IPS DF 6.9 (cell line): ENCODE measurements at places on chromosomes 1 and 21.
A peak's percentile ranks its signal among the peaks of the same experiment; 100 is the strongest.

- H3K36me3 ChIP-seq = no peaks in the 10 kb centered on the region
- H3K27ac ChIP-seq = no peak overlapping the region
- DNase-seq = peak; percentile 37
- H3K27me3 ChIP-seq = no peaks in the 10 kb centered on the region
These were observed 269.8 kb downstream of the S1PR1 start for GRCh38 chr1:101506541-101507164.

DNA sequence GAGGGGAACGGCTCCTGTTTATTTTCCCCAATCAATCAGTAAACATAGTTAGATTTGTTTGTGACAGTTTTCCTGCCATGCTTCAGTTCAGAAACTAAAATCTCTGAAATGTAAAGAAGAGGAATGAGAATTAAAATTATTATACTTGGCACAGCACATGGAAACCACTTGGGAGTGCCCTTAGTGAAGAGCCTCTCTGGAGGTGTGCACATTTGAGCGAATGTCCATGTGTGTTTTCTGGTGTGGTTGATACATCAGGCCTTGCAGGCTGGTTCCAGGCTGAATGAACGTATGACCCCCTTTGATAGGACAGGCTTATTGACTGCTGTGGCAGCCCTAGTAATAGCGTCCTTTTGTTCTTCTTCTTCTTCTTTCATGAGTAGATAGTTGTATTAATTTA lies 27.1 kb downstream of the C4BPA start:
- no peak for DNase-seq
- no peak overlapping the region for H3K27ac ChIP-seq
- no peaks in the 10 kb centered on the region for H3K27me3 ChIP-seq
- H3K4me1 ChIP-seq = no peaks in the 10 kb centered on the region

DNA sequence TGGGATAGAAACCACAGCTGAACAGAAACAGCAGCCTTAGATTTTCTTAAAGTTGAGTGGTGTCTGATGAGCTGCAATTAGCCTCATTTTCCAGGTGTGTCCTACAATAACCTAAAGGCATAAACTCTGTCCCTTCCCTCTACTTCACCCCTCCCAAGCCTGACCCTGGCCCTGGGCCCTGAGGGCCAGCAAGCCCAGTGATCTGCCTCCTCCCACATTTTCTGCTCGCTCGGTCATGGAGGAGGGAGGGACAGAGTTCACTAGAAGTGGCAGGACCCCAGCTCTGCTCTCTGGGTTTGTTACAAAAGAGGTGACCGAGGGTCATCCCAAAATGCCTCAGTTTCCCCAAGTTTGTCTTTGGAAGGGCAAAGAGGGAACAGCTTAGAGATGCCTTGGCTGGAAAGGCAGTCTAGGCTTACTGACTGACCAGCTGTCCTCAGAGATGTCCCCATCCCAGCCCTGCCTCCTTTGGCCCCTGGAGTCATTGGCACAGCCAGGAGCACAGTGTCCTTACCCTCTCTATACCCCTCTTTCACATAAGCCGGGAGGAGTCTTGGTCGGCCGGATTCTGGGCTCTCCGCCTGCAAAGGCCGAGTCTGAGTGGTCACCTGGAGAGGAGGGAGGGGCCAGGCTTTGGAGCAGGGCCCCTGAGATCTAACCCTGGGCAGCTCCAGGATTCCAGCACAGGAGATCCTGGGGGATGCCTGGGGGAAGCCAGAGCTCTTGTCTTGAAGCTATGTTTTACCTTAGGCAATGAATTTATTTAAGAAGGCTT lies 172.7 kb downstream of the PTPRU start:
- no peak overlapping the region for H3K4me3 ChIP-seq
- no peak for DNase-seq
- H3K4me1 ChIP-seq = no peaks in the 10 kb centered on the region
- no peaks in the 10 kb centered on the region for H3K27me3 ChIP-seq

- H3K4me1 ChIP-seq = peaks cover 5% of the 10 kb centered on the region
- H3K27me3 ChIP-seq = no peaks in the 10 kb centered on the region
- H3K27ac ChIP-seq = no peak overlapping the region
- H3K36me3 ChIP-seq = no peaks in the 10 kb centered on the region
These were observed 59.1 kb downstream of the FAAP20 start for GRCh38 chr1:2135441-2135841.
